ENCODE measurements at places on chromosomes 13 and 19. TPM values are rescaled to one million over a fixed set of nuclear protein-coding genes. Genes with fewer than 3 reads are reported as not detected.
A peak's percentile ranks its signal among the peaks of the same experiment; 100 is the strongest.

- DNase-seq: no peak
These were observed 35.5 kb upstream of the MLNR start for GRCh38 chr13:49184621-49185020.

DNA sequence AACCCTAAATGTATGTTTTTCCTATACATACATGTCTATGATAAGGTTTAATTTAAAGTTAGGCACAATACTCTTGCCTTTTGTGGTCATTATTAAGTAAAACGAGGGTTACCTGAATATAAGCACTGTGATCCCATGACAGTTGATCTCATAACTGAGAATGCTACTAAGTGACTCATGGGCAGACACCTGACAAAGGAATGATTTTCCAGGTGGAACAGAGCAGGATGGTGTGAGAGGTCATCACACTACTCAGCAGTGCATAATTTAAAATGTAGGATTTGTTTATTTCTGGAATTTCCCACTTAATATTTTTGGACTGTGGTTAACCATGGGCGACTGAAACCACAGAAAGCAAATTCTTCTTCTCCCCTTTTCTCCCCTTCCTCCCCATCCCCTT lies 178.9 kb downstream of the UGGT2 start:
- DNase-seq: no peak

GRCh38 chr19:19749117-19749907 lies 16.4 kb upstream of the ZNF14 start:
- no peak for DNase-seq

DNA sequence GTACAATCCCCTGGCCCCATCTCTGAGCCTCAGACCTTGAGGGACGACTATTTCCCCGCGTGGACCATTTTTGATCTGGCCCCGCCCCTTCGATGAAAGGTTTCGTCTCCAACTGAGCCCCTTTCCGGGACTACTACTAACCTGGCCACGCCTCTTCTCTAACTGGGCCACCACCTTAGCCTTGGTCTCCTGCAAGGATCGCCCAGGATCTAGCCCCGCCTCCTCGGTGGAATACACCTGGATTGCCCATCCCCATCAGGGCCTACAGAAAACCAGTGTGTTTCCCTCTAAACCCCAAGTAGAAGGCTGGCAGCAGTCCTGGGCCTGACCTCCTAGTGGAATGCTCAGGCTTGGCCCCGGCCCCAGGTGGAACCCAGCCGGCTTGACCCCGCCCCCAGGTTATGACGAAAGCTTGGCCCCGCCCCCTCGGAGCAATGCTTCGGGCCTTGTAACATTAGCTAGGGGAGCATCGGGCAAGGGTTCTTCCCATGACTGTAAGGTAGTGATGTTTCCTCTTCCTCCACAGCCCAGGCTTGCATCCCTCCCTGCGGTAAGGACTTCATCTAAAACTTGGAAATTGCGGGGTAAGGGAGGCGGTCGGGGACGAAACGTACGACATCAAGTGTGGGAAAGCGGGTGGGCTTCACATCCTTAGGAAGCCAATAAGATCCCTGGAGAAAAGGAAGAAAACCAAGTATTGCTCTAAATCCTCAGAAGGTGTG lies 9.1 kb downstream of the SPACA6 start:
- DNase-seq: peak; percentile 54

DNA sequence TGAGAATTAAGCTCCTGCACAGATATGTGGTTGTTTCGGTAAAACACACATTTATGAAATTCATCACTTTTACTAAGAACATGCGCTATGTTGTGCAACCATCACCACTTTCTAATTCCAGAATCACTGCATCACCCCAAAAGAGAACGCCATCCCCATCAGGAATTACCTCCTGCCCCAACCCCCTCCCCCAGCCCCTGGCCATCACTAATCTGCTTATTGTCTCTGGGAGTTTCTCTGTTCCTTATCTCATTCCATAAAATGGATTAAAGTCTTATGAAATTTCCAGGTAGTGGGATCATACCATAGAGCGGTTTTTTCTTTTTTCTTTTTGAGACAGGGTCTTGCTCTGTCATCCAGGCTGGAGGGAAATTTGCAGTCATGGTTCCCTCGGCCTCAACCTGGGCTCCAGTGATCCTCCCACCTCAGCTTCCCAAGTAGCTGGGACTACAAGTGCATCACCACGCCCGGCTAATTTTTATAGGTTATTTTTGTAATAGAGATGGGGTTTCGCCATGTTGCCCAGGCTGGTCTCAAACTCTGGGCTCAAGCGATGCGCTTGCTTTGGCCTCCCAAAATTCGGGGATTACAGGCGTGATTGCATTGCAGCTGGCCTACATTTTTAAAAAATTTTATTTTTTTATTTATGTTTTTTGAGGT lies 3.5 kb downstream of the ZSCAN5B start:
- DNase-seq: no peak

DNA sequence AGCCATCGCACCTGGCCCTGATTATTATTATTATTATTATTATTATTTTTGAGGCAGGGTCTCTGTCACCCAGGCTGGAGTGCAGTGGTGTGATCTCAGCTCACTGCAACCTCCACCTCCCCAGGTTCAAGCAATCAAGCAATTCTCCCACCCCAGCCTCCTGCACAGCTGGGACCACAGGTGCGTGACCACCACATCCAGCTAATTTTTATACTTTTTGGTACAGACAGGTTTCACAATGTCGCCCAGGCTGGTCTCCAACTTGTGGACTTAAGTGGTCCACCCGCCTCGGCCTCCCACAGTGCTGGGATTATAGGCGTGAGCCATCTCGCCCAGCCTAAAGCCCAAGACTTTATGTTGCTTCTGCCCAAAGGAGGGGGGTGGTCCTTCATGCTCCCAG lies 6.0 kb upstream of the AP1M2 start:
- no peak for DNase-seq

Gene MATK
- total RNA-seq: not detected

Gene PRR22
- total RNA-seq: 5.6 TPM

Gene ZNF627
- total RNA-seq: 8.5 TPM

Gene IZUMO2
- not detected for total RNA-seq

Gene AMER2
- not detected for total RNA-seq

Gene FGF9
- not detected for total RNA-seq

Gene ZNF700
- total RNA-seq: 9.5 TPM

All from PC-3 (cell line).